T-helper 9 cell (primary cell): ENCODE measurements at places on chromosomes 11 and 22.

DNA sequence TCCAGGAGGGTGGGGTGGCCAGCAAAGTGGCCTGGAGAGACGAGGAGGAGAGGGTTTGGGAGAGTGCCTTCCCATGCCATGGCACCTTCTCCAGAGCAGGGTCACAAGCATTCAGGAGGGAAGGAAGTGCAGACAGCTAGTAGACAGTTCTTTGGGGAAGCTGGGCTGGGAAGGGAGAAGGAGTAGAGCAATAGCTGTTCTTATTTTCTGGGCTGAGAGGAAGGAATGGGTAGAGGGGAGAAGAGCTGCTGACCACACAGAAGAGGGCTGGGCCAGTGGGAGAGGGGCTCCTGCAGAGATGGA is 14.8 kb upstream of the PICK1 start:
- DNase-seq, result no peak

- no peak for DNase-seq
Measured at GRCh38 chr22:49507607-49508292, 319.9 kb downstream of the BRD1 start.

DNA sequence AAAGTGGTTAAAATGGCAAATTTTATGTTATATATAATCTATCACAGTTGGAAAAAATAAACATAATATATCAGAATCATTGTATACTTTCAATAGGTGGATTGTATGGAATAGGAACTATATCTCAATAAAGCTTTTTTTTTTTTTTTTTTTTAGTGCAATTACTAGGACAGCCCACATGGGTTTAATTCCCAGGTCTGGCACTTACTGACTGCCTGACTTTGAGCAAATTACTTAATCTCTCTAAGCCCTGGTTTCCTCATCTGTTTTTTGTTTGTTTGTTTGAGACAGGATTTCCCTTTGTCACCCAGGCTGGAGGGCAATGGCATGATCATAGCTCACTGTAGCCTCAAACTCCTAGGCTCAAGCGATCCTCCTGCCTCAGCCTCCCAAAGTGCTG is 26.1 kb upstream of the BAIAP2L2 start:
- DNase-seq, result no peak

DNA sequence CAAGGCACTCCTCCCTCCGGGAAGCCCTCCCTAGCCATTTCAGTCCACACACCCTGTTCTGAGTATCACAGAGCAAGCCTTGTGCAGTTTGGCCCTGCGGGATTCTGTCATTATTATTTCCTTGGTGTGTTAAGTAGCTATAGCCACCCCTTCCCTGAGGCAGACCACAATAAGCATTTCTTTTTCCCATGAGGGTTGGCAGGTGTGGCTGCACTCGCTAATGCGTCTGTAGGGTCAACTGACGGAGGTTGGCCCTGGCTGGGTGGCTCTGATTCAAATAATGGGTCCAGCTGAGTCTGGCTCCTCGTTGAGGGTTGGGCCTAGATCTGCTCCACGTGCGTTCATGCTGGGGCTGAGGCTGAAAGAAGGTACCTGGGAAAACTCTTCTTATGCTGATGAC is 5.1 kb downstream of the F2 start:
- DNase-seq, result no peak

GRCh38 chr22:23457380-23457985 is 122.6 kb downstream of the IGLL1 start:
- DNase-seq, result no peak

- no peak for DNase-seq
Measured at GRCh38 chr11:134752526-134752925, 340.5 kb upstream of the B3GAT1 start.
